ENCODE measurements at places on chromosomes 11 and 22.
A peak's percentile ranks its signal among the peaks of the same experiment; 100 is the strongest.

DNA sequence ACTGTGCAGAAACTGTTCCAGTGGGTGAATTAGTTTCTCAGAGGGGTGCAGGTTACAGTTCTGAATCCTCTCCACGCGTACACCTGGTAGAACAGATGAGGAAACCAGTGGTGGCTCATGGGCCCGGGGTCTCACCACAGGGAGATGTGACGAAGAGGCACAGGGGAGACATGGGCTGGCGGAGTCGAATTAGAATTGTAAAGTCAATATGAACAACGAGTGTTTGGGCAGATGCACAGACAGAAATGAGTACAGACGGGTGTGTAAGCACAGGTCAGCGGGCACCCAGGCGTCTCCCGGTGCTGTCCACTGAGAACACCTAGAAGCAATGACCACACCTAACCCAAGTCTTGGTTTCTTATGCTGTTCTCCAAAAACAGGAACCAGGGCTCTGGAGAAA lies 41.8 kb downstream of the GNB1L start:
- DNase-seq: no peak

DNA sequence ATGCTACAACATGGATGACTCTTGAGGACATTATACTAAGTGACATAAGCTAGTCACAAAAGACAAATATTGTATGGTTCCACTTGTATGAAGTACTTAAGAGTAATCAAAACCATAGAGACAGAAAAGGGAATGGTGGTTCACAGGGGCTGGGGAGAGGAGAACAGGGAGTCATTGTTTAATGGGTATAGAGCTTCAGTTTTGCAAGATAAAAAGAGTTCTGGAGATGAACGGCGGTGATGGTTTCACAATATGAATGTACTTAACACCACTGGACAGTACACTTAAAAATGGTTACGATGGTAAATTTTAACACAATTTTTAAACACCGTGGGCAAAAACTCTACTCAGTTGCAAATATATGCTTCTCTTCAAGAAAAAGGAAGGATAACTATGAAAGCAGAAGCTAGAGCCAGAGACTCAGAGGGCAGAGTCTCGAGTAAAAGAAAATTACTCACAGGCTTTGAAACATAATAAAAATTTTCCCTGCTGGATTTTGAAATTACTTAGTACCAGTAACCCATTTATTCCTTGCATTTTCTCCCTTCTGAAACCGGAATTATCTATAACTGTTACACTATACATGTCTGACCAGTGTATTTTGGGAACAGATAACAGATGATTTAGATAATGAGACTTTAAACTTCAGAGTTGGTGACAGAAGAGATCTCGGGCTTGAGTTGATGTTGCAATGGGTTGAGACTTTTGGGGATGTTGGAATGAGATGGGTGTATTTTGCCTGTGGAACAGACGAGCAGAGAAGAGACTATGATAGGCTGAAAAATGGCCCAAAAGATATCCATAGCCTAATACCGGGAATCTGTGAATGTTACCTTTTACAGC lies 15.0 kb downstream of the MRTFA start:
- no peak for DNase-seq

DNA sequence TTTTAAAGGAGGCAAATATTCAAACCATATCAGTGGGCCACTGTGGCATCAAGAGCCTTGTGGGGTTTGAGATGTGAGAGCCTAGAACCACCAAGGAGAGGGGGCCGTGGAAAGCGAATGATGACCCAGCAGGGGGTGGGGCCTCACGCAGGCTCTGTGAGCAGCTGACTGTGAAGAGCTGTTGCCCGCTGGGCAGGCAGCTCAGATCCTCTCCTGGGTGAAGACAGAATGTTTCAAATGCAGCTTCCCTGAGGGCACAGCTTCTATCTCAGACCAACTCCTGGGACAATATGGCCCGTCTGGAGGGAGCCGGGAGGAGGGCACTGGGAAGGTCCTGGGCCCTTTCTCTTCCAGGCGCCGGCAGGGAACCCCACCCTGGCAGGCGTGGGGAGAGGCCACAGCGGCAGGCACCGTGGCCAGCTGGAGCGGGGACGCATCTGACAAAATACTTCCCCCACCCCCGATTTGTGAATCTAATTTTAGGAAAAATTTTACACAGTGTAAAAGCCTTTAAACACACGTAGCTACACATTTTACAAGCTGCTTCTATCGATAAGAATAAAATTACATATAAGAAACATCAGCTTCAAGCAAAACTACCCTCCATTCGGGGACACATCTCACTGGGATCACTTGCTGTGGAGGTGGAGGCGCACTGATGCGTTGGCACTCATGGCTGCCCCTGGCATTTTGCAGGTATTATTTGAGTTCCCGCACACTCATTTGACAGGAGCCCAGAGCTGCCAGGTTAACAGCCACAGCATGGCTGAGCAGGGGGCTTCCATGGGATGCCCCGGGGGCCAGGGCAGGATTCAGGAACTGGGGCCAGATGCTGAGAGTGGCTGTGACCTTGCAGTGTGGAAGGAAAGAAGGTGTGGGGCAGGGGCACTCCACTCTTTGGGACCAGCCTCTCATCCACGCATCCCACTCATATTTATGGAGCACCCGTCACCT lies 40.3 kb downstream of the PARVG start:
- no peak for DNase-seq

DNA sequence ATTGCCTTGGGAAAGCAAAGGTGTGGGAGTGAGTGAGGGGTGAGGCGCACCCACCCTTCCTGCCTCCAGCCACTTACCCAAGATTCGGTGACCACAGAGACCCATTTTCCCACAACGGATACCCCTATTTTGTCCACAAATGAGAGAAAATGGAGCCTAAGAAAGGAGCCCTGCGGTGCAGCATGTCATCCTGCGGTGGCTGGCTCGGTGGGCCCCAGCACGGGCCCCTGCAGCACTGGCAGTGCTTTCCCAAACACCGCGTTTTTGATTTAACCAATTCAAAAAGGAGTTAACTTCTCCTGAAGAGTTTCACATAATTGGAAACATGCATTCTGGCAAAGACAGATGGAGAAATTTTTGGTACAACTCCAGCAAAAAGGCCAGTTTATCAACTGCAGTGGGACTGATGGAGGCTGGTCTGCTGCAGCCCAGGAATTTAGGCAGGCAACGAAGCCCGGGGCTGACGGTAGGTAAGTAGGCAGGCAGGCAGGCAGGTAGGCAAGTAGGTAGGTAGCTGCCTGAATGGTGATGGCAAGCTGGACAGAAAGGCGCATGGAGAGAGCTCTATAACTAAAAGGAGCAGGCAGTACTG lies 84.2 kb downstream of the FDX1 start:
- DNase-seq: peak; percentile 66

- peak; percentile 22 for DNase-seq
These were observed 23.5 kb upstream of the TH start for GRCh38 chr11:2194877-2195755.

- DNase-seq: no peak
These were observed 10.8 kb downstream of the CRYBA4 start for GRCh38 chr22:26632422-26633155.

DNA sequence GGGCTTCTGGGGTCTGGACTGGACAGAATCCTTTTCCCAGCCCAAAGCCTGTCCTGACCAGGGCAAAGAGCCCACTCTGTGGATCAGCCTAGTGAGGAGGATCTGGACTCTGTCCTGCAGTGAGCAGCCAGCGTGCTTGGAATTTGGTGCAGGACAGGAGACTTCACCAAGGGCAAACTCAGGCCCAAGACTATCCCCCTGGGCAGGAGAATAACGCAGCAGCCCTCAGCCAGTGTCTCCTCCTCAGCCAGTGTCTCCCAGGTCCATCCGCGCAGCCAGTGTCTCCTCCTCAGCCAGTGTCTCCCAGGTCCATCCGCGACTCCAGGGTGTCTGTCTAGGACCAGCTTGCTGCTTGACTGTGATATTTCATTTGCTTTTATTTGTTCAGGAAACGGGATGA lies 1334.0 kb downstream of the TBC1D22A start:
- DNase-seq: no peak

GRCh38 chr11:69916806-69917387 lies 97.7 kb upstream of the FGF3 start:
- DNase-seq: no peak

GRCh38 chr11:65954771-65955170 lies 6.8 kb upstream of the SART1 start:
- no peak for DNase-seq

- DNase-seq: no peak
These were observed 1207.2 kb downstream of the LRRC4C start for GRCh38 chr11:40252236-40252635.

- DNase-seq: no peak
These were observed 66.1 kb downstream of the NFAM1 start for GRCh38 chr22:42365942-42366695.

- no peak for DNase-seq
These were observed 17.1 kb upstream of the CCT8L2 start for GRCh38 chr22:16609548-16610261.

DNA sequence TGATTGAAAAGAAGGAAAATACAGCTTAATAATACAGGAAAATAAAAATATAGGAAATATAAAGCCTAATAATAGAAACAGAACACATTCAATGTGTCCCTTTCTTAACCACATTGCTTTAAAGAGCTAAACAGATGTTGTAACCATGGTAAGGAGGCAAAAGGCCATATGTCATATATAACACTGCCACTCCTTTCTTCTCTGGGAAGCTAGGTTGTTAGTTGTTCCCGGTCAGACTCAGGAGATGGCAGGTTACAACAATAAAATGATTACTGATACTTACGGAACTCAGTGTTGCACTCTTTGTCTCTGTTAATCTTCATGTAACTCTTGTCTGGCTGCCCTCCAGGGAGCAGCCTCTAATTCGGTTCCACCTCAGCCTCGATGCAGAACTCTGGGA lies 134.7 kb upstream of the PGR start:
- no peak for DNase-seq

DNA sequence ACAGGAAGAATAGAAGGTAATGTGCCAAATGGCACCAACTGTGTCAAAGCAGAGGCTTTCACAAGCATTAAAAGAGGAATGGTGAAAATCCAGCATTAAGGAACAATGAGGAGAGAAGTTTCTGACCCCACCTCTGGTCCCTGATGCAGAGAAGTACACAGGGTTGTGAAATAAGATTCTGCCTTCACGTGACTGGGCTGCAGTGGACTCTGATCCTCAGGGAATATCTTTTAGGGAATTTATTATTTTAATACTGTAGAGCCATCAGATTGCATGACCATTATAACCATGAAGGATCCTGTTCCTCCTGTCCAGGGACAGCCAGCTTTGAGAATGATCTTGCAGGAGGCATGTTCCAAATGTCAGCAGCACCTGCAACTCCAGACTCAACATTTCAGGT lies 74.4 kb upstream of the FAR1 start:
- DNase-seq: no peak

DNA sequence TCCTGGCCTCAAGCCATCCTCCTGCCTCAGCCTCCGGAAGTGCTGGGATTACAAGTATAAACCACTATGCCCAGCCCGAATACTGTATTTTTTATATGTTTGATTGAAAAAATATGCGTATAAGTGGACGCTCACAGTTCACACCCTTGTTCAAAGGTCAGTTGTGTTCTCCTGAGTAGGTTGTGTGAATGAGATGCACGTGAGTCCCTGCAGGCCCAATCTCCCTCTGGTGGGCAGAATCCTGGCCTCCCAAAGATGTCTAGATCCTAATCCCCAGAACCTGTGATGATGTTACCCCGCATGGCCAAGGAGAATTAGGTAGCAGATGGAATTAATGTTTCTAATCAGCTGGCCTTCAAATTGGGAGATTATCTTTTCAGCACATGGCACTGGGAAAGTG lies 41.9 kb downstream of the CTTN start:
- DNase-seq: no peak

DNA sequence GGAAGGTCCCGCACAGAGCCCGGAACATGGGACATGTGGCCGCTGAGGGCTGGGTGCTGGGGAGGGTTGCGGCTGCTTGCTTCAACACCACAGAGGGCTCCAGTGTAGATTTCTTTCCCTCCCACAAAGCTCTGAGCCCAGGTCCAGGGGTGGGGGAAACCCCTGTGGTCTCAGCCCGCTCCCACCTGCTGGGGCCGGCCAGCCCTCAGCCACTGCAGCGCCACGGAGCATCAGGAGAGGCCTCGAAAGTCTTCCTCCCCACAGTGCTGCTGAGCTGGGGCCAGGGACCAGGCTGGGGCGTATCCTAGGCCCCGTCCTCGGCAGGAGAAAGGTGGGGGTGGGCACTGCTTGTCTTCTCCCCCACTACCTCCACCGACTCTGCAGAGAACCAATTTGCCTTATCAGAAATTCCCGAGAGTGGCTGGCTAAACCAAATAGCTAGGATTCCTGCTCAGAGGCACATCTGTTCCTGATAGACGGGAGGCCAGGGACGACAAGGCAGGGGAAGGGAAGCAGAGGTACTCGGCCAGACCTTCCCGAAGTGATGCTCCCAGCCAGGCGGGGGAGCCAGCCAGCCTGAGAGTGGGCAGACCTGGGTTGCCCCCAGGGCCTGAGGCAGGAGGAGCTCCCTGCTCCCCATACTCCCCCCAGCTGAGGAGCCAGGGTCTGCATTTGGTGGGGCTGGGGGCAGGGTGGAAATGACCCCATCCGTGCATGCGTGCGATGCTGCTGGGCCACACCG lies 18.7 kb downstream of the IGF2 start:
- peak; percentile 57 for DNase-seq

DNA sequence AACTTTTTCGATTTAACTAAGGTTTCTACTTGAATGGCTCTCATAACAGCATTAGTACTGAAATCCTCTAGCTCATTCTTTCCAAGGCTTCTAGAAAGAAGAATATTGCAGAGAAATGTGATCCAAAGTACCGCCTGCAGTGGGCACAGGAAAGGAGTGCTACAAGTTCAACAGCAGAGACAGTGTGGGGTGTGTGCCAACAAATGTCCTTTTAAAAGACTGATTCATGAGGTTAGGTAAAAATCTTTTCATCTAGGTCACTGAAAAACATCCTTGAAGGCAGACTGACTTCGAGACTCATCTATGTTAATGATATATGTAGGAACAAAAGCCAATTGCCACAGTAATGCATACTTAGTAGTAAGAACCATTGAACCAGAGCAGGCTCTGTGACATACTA lies 349.1 kb upstream of the PITPNB start:
- DNase-seq: no peak

DNA sequence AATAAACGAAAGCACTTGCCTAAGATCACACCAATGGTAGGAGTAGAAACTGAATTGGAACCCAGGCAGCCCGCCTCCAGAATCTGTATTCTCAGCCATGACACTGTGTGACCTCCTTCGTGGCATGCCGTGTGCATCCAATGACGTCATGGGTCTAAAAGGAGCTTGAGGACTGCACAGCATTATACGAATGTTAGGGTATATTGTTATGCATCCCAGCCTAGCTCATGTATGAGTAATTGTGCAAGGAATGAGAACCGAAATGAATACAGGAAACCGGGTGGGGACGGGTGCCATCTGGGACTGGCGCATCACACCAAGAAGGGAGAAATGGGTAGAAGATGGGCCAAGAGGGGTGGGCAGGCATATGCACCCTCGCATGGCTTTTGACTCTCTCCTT lies 12.3 kb upstream of the IGSF9B start:
- DNase-seq: no peak
